ENCODE measurements at places on chromosomes 7 and 10. TPM values are rescaled to one million over a fixed set of nuclear protein-coding genes. Genes with fewer than 3 reads are reported as not detected.
A peak's percentile ranks its signal among the peaks of the same experiment; 100 is the strongest.

- no peak for DNase-seq
These were observed 343.1 kb downstream of the HPSE2 start for GRCh38 chr10:98892523-98892922.

GRCh38 chr10:28872587-28873165 lies 195.4 kb downstream of the BAMBI start:
- DNase-seq: no peak

- no peak for DNase-seq
These were observed 130.7 kb upstream of the NOBOX start for GRCh38 chr7:144534196-144534595.

GRCh38 chr10:95290461-95291364 lies at the start of gene PDLIM1:
PDLIM1 (minus strand) TSS chr10:95291003; CDS start chr10:95290915, 88 bp downstream.
- peak; percentile 49 for DNase-seq

The MPP7 gene
- total RNA-seq: 3.1 TPM

- DNase-seq: no peak
These were observed 78.1 kb upstream of the SLC25A13 start for GRCh38 chr7:96400001-96400400.

DNA sequence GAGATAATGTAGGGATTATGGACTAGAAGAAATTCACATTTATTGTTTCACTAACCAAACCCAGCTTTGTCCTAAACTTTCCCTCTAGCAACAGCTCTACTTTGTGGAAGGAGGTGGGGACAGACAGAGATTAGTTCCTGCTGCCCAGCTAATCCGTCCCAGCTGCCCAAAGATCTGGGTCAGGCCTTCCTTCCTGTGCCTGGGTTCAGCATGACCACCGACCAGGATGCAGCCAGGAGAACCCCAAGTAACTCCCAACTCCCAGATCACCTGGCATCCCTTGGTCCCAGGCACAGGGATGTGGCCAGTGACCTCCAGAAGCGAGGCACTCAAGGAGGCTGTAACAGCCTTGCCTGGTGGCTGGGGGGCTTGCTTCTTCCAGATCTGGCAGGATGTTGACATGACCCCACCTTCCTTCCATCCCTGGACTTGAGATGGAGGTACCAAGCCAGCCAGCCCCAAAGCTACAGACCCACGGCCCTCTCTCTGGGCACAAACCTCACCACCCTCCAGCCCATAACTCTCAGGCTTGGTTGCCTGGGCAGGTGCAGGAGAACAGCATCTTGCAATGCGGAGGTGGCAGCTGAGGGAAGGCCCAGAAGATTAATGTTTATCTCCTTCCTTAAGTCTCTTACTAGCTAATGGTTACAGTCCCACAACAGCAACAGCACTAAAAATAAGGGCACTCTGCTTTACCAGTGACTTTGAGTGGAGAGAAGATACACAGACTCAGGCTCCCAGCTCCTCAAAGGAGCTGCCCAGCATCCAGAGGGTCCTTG lies 11.1 kb downstream of the CAMK2G start:
- no peak for DNase-seq

GRCh38 chr10:43671659-43672531 lies 23.2 kb upstream of the ZNF32 start:
- DNase-seq: peak; percentile 71

DNA sequence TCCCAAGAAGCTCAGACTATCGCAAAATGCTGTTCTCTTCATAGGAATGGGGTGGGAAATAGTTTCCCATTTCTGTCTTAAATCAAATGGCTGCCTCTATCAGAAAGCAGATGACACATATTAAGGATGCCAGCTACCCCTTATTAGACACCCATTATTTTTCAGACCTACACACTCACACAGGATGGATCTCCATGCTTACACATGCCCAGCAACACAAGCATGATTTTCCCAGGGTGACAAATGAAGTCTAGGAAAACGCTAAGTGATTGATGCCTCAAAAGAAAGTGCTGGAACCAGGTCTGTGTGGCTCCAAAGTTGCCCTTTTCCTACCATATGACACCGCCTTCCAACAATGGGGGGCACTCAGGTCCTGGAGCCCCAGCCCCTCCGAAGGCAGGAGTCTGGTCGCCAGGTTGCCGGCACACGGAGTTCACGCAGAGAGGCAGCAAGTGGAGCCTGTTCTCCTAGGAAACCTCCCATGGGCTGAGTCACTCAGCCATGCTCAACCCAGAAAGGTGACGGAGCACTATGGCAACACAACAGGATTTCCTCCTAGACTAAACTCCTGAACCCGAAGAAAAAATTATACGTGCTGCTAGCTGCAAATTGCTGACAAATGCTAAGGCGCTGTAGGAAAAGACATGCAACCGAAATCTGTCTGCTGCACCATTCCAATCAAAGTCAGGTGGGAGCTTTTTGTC lies 19.8 kb downstream of the VOPP1 start:
- DNase-seq: no peak

The ACSM6 gene
- total RNA-seq: not detected

DNA sequence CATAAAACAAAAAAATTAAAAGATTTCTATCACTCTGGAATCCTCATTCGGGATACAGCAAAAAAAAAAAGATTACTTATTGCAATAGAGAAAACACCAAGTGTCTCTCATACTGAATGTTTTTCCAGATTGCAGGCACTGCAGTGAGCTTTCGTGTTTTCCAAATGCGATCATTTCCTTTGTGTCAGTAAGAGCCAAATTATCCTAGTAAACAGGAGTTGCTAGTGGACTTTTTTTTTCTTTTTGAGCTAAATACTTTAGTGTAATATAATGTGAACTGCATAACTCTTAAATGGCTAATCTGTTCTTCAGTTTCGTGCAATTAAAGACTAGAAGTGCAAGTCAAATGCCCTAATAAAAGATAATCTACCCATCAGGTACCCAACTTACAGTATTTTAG lies 44.4 kb upstream of the TOMM7 start:
- peak; percentile 84 for DNase-seq

GRCh38 chr7:4178416-4178815 lies 503.7 kb upstream of the FOXK1 start:
- DNase-seq: no peak

- no peak for DNase-seq
These were observed 6.0 kb upstream of the CROT start for GRCh38 chr7:87339373-87339897.

The CYCS gene
- 135 TPM for total RNA-seq

- peak; percentile 55 for DNase-seq
These were observed 103.8 kb downstream of the ATE1 start for GRCh38 chr10:121823993-121824463.

- no peak for DNase-seq
These were observed 317.2 kb downstream of the PHF14 start for GRCh38 chr7:11290863-11291262.

DNA sequence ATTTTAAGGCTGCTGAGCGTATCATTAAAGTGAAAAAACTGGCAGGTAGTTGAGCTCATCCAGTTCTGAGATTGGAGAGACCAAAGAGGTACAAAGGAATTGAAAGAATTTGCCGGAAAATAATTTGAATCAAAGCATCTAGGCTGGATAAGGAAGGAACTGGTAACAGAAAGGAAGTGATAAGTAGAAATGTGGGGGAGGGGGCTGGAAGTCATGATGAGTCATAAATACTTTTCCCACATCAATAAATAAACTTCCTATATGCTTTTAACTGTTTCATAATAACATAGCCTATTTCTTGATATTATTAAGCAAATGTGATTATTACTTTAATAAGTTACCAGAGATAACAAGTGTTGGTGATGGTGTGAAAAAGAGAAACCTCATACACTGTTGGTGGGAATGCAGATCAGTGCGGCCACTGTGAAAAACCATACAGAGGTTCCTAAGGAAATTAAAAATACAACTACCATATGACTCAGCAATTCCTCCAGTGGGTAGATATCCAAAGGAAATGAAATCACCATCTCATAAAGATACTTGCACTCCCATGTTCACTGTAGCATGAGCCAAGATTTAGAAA lies 27.0 kb downstream of the ZNF438 start:
- DNase-seq: peak; percentile 83

DNA sequence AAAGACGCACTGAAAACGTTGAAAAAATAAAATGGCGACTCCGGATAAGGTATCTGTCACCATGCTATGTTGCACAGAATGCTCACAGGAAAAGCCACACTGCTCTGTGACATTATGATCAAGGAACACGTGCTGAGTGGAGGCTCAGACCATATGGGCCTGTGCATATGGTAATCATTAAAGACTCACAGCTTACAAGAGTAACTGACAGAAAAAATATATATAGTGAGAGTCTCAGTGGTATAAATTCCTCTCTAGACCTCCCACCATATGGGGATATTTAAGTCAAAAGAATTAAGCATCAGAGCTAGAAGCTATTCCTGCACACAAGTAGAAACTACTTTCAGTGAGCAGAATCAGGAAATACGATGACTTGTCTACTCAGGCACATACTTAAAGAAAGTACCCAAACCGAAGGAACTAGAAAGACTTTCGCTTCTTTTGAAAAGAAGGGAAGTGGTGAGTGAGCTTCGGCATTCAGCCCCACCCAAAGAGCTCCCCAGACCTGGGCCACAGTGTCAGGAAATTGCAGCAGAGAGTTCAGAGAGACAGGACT lies 65.1 kb upstream of the MPP7 start:
- DNase-seq: no peak

The SLC13A1 gene
- not detected for total RNA-seq

The DDC gene
- total RNA-seq: not detected

- DNase-seq: no peak
These were observed 21.4 kb downstream of the LAT2 start for GRCh38 chr7:74231232-74231590.

DNA sequence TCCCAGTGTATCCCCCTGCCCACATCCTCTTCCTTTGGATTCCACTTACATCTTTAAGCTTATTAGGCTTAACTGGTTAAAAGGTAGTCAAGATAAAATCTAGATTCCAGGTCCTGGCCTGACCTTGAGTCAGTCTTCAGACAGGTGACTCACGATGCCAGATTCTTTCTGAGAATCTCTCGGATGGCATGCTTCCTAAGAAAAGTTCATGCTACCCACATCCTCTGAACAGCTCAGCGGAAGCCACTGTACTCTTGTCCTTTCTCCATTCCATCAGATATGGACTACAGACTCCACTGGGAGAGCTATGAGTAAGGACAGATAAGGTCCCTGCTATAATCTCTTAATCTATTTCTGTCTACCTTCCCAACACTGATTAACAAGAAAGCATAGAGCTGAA lies 43.4 kb downstream of the DNMBP start:
- peak; percentile 97 for DNase-seq

DNA sequence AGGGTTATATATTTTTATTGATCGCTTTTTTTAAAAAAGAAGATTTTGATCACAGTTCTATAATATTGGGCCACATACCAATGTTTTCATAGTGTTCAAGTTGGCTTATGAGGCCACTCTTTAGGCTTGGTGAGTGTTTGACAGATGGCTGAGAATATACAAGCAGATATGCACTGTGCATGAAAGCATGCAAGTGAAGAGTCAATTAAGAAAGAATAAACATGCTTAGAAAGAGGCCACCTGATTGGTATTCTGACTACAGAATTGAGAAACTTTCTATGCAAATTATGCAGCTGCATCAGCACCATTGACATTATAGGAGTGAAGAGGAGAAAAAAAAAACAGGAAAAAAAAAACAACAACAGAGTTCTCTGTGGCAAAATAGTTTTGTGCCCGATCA lies 39.9 kb downstream of the CABCOCO1 start:
- DNase-seq: no peak

The LLCFC1 gene
- total RNA-seq: not detected

The RRP12 gene
- total RNA-seq: 43.5 TPM

The OR2A5 gene
- total RNA-seq: not detected

DNA sequence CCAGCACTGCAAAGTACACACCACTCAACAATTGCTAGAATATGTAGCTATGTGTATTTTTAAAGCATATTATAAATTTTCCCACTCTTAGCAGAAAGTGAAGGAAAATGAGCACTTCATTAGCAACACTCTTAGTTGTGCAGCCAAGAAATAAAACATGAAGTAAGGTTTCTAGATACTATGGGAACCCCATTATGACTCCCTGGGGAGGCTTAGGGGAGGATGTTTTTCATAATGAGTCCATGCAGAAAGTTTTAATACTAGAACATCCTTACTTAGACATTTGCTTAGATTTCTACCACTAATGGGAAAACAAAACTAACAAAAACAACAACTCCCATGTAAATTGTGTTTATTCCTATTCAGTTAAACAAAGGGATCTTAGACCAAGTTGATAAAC lies 148.4 kb upstream of the HDAC9 start:
- no peak for DNase-seq

- no peak for DNase-seq
These were observed 303.1 kb upstream of the IMMP2L start for GRCh38 chr7:111865430-111865829.

The PRRT4 gene
- total RNA-seq: not detected

The CALCR gene
- not detected for total RNA-seq

The METTL27 gene
- total RNA-seq: 3.9 TPM

- peak; percentile 18 for DNase-seq
These were observed 499.0 kb upstream of the KLF6 start for GRCh38 chr10:4283846-4284610.

The JAKMIP3 gene
- total RNA-seq: 0.17 TPM

The PILRB gene
- 7.8 TPM for total RNA-seq

GRCh38 chr7:157486007-157486755 lies 149.4 kb downstream of the DNAJB6 start:
- DNase-seq: no peak

The LBX1 gene
- total RNA-seq: not detected

- no peak for DNase-seq
These were observed 171.3 kb upstream of the STEAP4 start for GRCh38 chr7:88477976-88478375.

DNA sequence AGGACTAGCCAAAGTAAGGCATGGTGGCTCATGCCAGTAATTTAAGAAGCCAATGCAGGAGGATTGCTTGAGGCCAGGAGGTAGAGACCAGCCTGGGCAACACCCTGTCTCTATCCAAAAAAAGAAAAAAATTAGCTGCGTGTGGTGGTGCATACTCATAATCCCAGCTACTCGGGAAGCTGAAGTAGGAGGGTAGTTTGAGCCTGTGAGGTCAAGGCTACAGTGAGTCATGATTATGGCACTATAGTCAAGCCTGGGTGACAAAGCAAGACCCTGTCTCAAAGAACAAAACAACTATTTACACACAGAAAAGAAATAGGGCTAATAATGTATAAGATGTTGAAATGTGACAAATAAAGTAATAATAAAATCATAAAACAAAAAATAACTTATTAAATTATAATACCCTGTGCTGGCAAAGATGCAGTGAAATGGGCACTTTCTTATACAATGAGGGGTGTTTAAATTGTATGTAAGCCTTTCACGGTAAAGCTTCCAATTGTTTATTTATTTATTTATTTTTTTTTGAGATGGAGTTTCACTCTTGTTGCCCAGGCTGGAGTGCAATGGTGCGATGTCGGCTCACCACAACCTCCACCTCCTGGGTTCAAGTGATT lies 175.2 kb downstream of the TPST1 start:
- peak; percentile 48 for DNase-seq

DNA sequence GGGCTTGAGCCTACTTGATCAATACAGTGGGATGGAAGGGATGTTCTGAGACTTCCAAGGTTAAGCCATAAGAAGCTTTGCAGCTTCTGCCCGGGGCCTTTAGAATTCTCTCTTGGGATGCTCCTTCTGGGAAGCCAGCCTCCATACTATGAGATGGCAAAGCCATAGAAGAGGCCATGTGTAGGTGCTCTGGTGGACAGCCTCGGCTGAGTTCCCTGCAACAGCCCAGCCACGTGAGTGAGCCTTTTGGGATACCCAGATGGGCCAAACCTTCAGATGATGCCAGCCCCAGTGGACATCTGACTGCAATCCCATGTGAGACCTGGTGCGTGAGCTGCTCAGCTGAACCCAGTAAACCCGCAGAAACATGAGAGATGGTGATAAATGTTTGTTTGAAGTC lies 370.6 kb downstream of the RPS24 start:
- DNase-seq: no peak

GRCh38 chr7:130432886-130433285 lies 7.9 kb downstream of the CEP41 start:
- DNase-seq: peak; percentile 12

- DNase-seq: peak; percentile 63
These were observed 65.1 kb downstream of the ZRANB1 start for GRCh38 chr10:125006921-125007426.

Measured in HFFc6 (cell line).